LoVo (cell line): ENCODE measurements at places on chromosomes 7 and 10.

- no peak for DNase-seq
Observed at GRCh38 chr7:880450-880849, 4.1 kb downstream of the GET4 start.

GRCh38 chr10:17026686-17027485, 102.7 kb downstream of the CUBN start:
- no peak for DNase-seq

DNA sequence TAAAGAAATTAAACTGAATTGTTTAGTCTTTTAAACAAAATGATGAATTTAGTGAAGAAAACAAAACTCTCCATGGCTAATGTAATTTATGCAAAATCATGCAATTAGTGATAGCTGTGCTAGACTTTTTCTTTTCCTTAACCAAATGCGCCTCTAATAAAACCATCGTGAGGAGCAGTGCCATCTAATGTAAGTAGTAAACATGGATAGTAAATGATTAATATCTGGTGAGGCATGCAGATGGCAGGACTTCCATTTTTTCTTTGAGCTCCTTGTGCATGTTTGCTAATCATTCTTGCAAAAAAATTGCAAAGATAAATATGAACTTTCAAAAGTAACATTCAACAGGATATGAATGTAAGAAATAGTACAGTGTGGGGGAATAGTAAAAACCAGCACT, 2.3 kb downstream of the INSYN2A start:
- DNase-seq = no peak

DNA sequence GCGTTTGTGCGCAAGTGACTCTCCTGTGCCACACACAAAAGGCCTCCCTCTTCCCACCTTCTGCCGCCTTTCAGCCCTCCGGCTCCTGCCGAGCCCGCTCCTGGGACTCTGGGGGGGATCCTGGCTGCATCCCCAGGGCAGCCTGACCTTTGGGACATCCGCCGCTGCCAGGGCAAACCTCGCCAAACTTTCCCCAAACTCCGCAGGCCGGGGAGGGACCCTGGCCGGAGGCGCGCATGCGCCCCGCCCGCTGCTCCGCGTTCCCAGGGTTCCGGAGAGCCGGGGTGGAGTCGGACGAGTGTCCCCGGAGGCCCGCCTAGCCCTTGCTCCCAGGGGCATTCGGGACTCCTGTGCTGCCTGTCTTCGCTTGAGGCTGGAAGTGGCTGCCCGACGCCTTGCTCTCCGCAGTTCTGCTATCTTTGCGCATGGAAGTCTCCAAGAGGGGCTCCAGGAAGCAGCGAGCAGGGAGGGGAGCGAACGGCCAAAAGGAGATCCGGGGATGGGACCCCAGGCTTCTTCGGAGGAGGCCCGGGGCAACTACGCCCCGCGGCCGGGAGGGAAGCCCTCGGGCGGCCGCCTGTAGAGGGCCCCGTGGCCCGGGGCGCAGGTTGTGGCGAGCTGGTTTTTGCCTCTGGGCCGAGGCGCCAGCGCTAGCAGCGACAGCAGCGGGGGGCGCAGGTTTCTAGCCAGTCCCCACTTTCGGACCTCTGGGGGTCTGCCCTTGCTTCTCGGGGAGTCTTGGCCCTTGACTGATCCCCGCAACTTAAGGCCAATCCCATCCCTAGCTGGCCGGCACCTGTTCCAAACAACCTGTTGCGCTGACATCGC, 7.0 kb downstream of the PTF1A start:
- DNase-seq = no peak

DNA sequence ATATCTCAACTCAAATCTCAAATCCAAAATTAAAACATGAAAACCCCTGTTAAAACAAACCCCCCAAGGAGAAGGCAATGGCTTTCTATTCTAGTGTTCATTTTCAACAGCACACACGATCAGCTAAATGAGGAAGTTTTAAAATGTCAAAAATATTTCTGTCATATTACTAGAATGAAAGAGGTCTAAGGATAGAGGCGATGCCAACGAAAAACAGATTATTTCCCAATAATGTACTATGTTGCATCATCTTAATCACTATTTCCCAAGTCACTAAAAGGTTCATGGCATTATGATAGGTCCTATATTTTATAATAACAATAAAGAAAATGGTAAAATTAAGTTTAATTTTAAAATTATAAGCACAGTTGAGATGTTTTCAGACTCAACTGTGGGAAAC, 10.1 kb downstream of the CNOT4 start:
- DNase-seq = no peak

DNA sequence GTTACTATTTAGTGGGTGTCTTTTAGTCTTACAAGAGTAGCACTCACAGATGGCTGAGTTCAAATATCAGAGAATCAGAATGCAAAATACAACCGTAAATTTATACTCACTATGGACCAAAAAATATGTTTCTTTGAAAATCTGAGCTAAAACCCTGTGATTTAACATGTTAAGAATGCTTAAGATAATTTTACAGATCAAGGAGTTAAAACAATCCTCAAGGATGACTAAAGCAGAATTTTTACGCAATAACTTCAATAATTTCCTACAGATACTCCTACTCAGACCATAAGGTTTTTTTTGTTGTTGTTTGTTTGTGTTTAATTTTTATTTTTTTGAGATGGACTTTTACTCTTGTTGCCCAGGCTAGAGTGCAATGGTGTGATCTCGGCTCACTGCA, 47.9 kb upstream of the CCDC6 start:
- DNase-seq = no peak

- no peak for DNase-seq
Observed at GRCh38 chr7:155368894-155369600, 71.4 kb downstream of the INSIG1 start.

DNA sequence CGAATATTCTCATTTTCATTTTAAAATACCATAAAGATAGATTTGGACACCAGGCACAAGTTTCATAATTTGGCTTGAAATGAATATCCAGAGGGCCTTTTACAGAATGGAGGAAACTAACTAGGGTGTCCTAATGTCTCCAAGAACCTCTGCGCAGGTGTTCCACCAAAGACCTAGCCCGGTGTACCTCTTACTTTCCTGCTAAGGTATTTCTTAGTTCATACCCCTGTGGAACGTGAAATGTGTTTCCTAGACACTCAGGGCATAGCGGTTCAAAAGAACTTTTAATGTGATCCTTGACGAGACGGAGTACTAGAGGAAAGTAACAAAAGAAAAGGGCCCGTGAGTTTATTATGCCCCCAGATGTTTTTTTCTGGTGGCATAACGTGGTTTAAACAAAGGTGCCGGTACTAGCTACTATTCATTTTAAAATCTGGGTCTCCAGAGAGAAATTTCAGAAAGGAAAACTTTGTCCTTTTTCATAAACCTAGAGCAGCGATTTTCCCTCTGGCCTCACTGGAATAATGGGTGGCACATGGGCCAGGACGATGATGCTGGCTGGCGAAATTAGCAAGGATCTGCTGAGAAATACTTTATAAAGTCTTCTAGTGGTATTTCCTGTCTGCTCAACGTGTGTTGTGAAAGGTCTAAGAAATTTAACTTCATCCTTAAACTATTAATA, 1.4 kb downstream of the APBB1IP start:
- no peak for DNase-seq

DNA sequence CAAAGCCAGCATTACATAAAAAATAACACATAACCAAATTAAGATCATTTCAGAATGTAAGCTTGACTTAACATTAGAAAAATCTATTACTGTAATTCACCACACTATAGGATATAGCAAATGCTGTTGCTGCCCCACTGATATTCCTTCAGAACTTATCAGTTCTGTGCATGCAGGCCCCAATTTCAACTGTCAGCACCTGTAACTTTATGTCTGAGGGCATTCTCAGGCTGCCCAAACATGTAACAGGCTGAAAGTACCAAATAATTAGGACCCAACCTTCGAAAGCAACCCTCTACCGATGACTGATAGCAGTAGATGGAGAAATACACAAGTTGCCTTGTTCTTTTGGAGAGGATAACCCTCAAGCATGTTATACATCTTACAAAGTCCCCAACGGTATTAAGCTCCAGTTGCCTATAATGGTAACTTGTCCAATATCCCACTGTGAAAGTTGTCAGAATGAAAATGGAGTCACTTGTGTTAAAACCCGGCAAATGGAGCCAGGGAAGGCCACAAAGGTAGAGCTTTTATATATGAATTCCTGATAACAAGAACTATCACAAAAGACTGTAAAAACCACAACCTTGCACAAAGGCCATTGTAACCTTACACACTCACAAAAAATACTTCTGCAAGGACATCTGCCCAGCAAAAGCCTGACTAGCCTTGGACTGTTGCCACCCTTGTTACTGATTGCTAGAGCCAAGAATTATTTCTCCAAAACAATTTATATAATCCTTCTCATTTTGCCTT, 66.9 kb upstream of the ZNF746 start:
- DNase-seq = no peak

DNA sequence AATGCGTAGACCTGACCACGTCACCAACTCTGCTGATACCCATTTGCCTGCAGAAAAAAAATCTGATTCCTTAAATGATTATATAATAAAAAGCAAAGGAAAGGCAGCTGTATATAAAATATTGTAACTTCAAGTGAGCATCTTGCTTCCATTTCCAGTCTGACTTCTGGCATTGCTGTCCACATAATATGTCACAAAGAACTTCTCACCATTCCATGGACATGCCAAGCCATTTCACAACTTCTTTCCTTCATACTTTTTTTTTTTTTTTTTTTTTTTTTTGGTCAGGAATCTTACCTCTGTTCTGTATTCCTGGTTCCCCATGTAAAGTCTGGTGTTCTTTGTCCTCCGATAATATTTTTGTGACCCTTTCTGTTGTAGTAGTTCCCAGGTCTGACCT, 165.5 kb downstream of the SND1 start:
- no peak for DNase-seq

GRCh38 chr7:29839302-29839701, 33.0 kb downstream of the WIPF3 start:
- no peak for DNase-seq

DNA sequence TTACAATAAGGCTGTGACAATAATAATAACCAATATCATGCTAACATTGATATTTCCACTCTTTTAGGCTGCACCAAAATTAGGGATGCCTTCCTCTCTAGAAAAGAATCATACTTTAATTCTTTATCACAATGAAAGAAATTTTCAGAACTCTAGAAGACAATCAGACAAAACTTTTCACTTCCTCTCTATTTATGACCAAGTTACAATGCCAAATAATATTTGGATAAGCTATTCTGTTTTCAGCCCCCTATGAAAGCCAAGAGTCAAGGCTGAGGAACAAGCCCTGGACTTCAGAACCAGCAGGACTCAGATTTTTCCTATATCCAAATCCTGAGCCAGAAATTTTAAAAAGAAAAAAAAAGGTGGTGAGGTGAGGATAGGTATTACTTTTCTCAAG, 4.6 kb downstream of the HYCC1 start:
- no peak for DNase-seq

GRCh38 chr10:103818765-103819374, 36.5 kb downstream of the SH3PXD2A start:
- no peak for DNase-seq

- DNase-seq = no peak
Observed at GRCh38 chr7:15932318-15932717, 245.8 kb upstream of the MEOX2 start.

- DNase-seq = peak; percentile 64
Observed at GRCh38 chr10:123007558-123008354, 839 bp downstream of the IKZF5 start.
